ENCODE measurements at places on chromosomes 11 and 22. TPM values are rescaled to one million over a fixed set of nuclear protein-coding genes. Genes with fewer than 3 reads are reported as not detected.

Gene CFL1
- total RNA-seq = 777 TPM

Gene HEPHL1
- total RNA-seq = not detected

DNA sequence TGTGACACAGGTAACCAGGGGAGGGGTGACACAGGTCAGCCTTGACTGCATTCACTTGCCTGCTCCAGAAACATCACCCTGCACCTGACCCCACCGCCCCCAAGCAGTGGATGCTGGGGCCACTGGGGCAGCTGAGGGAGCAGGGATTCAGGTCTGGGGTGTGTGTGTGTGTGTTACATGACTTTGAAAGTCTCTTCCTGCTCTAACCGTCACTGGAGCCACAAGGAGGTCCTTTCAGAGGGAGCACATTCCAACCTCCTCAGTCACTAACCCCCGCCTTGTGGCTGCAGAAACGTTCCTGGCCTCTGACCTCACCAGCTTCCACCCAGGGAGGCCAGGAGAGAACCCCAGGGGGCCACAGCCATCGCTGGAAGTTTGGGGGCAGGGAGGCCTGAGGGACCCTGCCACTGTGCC is 2.9 kb upstream of the FOSL1 start:
- no peak overlapping the region for H3K27ac ChIP-seq
- H3K4me3 ChIP-seq = no peak overlapping the region
- no peaks in the 10 kb centered on the region for H3K36me3 ChIP-seq
- DNase-seq = no peak
- no peaks in the 10 kb centered on the region for H3K27me3 ChIP-seq

DNA sequence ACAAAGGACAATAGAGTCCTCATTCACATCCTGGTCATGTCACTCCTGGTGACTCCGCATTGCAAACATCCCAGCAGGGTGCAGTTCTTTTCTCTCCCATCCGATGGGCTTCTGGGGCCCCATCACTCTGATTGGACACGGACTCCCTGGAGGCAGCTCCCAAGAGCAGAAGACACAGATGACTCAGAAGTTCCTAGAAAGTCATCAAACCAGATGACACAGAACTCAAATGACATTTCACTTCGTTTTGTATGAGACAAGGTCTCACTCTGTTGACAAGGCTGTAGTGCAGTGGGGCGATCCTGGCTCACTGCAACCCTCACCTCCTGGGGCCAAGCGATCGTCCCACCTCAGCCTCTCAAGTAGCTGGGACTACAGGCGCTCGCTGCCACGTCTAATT is 33.2 kb downstream of the ZNF195 start:
- no peaks in the 10 kb centered on the region for H3K36me3 ChIP-seq
- no peak overlapping the region for H3K4me3 ChIP-seq
- DNase-seq = no peak
- H3K4me1 ChIP-seq = no peaks in the 10 kb centered on the region

GRCh38 chr22:24011735-24012068 is 598 bp downstream of the CABIN1 start:
- no peaks in the 10 kb centered on the region for H3K36me3 ChIP-seq
- peak overlapping the region; percentile 84 for H3K4me3 ChIP-seq
- peaks cover 6% of the 10 kb centered on the region for H3K4me1 ChIP-seq
- no peak for DNase-seq
- H3K27ac ChIP-seq = peak overlapping the region; percentile 82

DNA sequence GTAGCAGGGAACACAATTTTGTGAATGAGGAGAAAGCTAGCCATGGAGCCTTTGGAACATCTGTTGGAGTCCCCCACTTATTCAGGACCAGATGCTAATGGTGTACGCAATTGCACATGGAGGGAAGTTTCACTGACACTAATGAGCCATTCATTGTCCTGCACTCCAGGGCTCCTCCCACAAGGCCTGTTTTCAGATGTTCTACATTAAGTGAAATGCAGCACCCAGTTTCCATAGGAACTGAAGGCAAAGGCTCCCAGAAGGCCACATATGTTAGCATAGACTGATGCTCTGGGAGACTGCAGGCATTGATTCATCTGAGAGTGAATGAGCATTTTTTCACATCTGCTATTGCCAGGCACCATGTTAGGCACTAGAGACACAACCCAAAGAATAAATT is 399.5 kb downstream of the ETS1 start:
- no peaks in the 10 kb centered on the region for H3K27me3 ChIP-seq
- no peaks in the 10 kb centered on the region for H3K36me3 ChIP-seq
- H3K4me3 ChIP-seq = no peak overlapping the region
- no peak overlapping the region for H3K27ac ChIP-seq
- no peak for DNase-seq
- H3K4me1 ChIP-seq = no peaks in the 10 kb centered on the region

GRCh38 chr11:104055596-104055995 is 19.2 kb downstream of the DDI1 start:
- no peak for DNase-seq
- no peak overlapping the region for H3K27ac ChIP-seq
- no peaks in the 10 kb centered on the region for H3K36me3 ChIP-seq
- H3K27me3 ChIP-seq = no peaks in the 10 kb centered on the region
